ENCODE measurements at places on chromosomes 5 and 9. TPM values are rescaled to one million over a fixed set of nuclear protein-coding genes. Genes with fewer than 3 reads are reported as not detected.
A peak's percentile ranks its signal among the peaks of the same experiment; 100 is the strongest.

Gene SPATA31D4
- not detected for polyA plus RNA-seq

Gene CCDC180
- polyA plus RNA-seq: 0.24 TPM

Gene SPACA9
- polyA plus RNA-seq: 4.9 TPM

Gene ARL14EPL
- not detected for polyA plus RNA-seq

Gene LCN15
- polyA plus RNA-seq: not detected

Gene PCDHGB2
- polyA plus RNA-seq: 2.4 TPM

Gene TMEM215
- not detected for polyA plus RNA-seq

DNA sequence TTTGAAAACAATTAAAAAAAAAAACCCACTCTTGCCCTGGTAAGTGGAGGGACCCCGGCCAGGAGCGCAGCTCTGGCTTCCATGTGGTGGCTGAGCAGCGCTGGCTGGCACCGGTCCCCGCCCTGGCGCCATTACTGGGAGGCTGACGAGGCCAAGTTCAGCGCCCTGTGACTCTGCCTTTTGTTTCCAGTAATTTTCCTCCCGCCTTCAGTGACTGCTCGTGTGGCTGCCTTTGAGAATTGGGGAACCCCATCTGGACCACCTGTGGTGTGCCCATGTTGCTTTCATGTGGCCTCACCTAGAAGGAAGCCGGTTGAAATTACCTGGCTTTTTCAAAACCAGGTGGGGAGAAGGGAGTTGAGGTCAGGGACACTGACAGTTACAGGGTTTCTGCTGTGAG, 136.1 kb downstream of the GAPVD1 start:
- no peak for DNase-seq

- peak; percentile 83 for DNase-seq
Measured at GRCh38 chr5:82312373-82312856, 34.3 kb upstream of the RPS23 start.

- DNase-seq: no peak
Measured at GRCh38 chr5:151520294-151520693, 70.8 kb downstream of the FAT2 start.

DNA sequence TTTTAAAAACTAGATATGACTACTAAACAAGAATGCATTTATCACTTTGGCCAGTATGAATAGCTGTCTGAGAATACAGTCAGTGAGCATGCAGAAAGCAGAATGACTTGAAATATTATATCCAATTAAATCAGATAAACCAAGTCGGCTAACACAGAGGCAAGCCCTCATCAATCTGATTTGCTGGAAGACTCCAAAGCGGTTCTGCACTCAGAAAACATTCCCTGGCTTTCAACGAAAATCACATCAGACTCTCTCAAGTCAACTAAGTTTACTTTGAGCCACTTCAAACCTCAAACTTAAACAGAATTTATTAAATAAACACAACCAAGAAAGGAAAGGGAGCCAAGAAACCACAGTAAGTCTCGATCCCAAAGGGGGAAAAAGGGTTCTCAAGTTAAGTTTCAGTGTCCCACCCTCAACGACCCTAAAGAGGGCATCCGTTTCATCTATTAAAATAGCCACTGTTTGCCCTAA, 1.4 kb downstream of the MYO10 start:
- peak; percentile 45 for DNase-seq

- DNase-seq: no peak
Measured at GRCh38 chr5:16564248-16564867, 52.4 kb downstream of the RETREG1 start.

DNA sequence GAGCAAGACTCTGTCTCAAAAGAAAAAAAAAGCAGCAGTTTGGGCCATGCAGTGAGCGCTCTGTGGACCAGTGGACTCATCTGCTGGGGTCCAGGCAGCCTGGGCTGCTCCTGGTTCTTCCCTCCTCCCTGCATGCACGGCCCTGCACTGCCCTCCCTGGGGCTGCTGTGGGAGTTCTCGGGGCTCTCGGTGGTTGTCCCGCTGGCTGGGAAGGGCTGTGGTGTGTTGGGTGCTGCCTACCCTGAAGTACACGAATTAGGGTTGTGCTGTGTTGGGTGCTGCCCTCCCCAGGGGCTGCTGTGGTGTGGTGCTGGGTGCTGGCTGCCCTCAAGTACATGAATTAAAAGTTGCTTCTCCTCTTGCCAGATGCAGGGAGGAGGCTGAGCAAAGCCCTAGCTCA, 18.3 kb upstream of the CLPTM1L start:
- DNase-seq: no peak

DNA sequence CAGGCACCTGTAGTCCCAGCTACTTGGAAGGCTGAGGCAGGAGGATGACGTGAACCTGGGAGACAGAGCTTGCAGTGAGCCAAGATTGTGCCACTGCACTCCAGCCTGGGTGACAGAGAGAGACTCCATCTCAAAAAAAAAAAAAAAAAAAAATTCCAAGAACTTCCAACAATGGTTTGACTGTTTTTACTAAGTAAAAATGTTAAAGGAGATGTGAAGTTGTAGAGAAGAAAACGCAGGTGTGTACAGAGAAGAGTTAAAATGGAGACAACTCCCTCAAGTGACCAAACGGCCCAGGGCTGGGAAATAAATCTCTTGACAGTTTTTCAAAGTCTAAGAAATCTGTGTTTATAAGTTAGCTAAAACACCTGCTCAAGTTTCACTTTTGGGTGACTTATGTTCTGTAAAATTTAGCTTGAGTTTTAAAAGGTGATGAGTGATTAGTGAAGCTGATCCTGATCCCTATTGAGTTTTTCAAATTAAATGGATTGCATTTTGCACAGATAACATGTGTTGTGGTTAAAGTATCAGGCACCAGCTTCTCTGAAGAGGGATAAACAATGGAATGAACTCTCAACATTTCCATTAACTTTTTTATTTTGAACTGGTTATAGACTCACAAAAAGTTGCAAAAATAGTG, 255.2 kb upstream of the CD180 start:
- no peak for DNase-seq

DNA sequence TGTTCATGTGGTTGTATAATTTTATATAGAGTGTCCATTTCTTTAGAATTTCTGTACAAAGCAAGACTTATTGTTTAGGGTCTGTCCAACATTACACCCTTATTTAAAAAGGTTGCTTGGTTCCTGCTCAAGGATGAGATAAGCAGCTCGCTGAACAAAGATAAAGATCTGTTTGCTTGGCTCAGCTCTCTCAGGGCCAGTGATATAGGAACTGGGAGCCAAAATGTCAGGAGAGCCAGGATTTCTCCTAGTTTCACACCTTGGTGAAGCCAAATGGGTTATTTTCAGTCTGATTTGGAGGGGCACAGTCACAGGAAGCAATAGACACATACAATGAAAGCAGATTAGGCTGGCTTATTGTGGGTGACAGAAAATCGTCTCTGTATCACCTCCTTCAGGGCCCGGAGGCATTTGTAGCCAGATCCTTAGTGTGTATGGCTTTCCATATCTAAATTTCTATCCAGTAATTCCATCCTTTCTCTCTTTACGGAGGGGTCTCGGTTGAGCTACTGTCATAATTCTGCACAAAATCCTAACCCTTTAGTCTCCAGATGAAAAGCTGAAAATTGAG, 396.4 kb downstream of the TMEM232 start:
- no peak for DNase-seq

DNA sequence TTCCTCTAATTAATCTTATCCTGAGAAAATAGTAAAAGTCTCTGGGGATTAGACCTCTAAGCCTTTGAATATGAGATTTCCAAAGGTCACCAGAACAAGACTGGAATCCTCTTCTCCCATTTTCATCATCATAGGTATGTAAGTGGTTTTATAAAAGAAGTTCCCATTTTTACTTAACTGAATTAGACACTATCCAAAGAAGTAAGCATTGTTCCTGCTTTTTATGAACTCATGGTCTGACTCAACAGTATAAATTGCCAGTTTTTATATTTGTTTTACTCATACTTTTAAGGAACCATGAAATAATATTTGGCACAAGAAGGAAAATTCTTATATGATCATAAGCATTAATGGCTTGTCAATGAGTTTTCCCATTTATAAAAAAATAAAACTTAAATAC, 167.1 kb upstream of the ADRA1B start:
- DNase-seq: peak; percentile 57

DNA sequence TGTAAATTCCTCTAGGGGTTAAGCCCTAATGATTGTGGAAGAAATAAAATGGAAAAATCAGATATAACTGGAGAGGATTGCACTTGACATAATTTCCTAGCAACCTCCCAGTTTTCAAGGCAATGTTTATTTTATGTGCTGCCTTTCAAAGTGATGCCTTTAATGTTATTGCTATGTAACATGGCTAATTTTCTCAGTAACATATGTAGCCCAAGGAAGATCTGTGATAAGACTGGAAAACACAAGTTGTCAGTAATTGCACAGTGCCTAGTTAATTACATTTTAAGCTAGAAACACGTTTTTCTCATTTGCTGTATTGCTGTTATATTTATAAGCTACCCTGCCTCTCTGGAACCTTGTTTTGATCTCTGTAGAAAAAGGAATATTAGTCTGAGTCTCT, 49.2 kb upstream of the KCNN2 start:
- DNase-seq: no peak

DNA sequence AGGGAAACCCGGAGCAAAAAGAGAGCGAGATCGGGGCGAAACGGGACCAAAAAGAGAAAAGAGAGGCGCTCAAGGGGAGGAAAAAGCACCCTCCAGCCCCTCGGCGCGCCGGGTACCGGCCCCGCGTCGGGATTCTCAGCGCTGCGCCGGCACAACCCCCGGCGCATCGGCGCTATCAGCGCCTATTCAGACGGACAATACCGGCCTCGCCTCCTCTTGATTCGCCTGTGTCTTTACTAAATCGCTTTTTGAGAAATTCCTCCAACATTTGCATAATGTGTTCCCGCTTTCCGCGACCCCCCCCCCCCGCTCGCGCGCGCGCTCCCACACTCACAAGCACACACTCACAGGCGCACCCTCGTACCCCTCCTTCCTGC, 578 bp downstream of the LHX6 start:
- DNase-seq: no peak

GRCh38 chr5:146130440-146131045, 25.2 kb upstream of the PLAC8L1 start:
- peak; percentile 53 for DNase-seq

GRCh38 chr5:126846344-126846743, 69.4 kb downstream of the LMNB1 start:
- peak; percentile 38 for DNase-seq

GRCh38 chr5:110625376-110625999, 101.0 kb downstream of the TMEM232 start:
- peak; percentile 52 for DNase-seq

All from IMR-90 (cell line).